ENCODE measurements at places on chromosomes 1 and 21. TPM values are rescaled to one million over a fixed set of nuclear protein-coding genes. Genes with fewer than 3 reads are reported as not detected.

DNA sequence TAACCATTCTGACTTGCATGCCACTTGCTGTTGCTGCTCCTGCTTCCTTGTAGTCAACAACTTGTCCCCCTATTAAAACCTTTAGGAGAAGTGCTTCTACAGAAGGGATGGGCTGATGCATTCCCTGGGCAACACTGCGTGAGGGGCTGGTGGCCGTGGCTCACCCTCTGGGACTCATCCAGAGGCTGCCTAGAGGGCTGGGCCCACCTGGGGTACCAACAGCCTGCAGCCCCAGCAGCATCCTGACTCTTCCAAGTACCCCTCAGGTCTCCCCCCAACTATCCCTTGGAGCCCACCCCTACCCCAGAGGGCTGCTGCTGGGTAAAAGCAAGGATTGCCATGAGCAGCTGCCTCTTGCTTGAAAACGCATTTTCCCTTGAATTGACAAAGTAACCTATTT is 34.7 kb upstream of the LHX4 start:
- DNase-seq: no peak

HSF2BP gene
- total RNA-seq: 1.5 TPM

GFI1 gene
- total RNA-seq: 55.3 TPM

GRCh38 chr1:50060279-50060678 is 36.5 kb upstream of the AGBL4 start:
- DNase-seq: no peak

- peak; percentile 88 for DNase-seq
Measured at GRCh38 chr1:226798427-226799411, 59.6 kb upstream of the ITPKB start.

- DNase-seq: no peak
Measured at GRCh38 chr1:2495546-2495945, 19.5 kb downstream of the PLCH2 start.

DNA sequence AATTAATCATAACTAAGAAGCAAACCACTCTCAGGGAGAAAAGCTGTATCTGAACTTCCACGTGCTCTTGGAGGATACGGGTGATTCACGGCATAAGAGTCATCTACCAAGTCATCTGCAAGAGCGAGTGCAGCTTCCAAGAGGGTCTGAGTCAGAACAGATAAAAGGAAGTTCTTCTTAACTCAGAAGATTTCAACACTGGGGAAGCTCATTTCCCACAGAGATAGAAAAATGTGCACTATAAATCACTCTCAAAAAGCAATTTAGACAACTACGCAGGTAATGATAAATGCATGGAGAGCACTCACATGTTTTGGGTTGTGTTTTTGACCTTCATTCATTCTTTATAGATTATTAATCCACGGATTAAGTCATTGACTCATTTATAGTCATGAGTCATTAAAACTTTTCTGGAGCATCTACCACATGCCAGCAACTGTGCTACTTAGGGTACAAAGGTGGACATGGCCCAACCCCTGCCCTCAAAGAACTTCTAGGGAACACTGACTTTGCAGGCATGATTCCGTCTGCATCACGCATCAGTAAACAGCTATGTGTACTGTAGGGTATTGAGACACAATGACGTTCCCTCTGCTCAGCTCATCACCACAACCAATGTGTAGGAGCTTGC is 20.8 kb downstream of the KCNJ15 start:
- peak; percentile 17 for DNase-seq

GRCh38 chr1:168603501-168604110 is 27.2 kb downstream of the XCL1 start:
- DNase-seq: peak; percentile 84

OR2T33 gene
- not detected for total RNA-seq

DDX20 gene
- 15.3 TPM for total RNA-seq

- no peak for DNase-seq
Measured at GRCh38 chr1:201128962-201129361, 2.0 kb upstream of the ASCL5 start.

GRCh38 chr1:59733443-59734141 is 81.2 kb upstream of the HOOK1 start:
- no peak for DNase-seq

DNA sequence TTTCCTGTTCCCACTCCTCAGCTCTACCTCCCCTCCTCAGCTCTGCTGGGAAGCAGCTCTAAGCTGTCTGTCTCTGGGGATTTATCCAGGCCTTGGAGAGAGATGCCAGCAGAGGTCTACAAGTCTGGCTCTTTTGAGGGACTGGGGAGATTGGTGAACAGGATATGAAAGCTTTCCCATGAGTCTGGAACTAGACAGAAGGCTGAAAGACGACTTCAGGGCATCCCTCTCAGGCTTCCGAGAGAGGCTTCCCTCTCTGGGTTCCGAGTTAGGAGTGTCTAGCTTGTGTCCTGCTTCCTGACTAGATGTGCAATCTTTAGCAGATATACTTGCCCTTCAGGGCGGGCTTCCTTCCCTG is 733 bp downstream of the TMEM35B start:
- DNase-seq: no peak

DNA sequence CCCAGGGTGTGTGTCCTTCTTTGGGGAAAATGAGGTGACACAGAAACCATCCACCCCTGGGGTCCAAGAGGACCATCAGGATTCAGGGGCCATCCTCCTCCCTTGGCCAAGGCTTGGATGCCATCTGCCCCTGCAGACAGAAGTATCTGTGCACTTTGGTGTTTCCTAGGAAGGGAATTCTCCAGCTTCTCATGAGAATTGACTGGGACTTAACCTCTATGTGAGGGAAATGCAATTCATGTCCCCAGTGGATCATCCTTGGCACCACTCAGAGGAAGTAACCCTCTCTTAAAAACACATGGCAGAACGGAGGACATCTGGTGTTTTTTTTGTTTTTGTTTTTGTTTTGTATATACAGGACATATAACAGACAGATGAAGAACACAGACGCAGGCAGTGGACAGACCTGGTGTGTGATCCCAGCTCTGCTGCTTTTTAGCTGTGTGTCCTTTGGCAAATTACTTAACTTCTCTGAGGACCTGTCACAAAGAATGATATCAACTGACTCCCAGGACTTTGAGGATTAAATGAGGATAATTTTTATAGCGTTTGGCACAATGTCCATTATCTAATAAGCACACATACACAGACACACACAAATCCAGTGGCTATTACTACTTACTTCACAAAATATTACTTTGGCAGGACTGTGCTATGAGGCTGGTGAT is 3.8 kb downstream of the TNN start:
- no peak for DNase-seq

CCDC181 gene
- total RNA-seq: not detected

DNA sequence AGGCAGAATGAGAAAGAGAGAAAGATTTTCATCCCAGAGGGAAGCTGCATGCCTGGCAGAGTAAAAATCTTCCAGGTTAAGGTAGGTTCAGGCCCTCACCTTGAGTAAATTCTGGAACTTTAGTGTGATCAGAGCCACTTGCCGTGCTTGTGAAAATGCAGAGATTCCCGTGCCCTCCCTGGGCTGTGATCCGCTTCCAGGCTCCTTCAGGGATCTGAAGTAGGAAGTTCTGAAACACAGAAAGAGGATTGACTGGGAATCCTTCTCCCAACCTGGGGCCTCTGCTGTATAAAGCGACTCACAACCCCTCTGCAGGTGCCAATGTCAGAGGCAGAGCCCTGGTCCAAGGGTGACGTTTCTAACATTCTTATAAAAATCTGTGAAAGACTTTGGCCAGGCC is 26.6 kb downstream of the NUAK2 start:
- DNase-seq: no peak

SPATA17 gene
- not detected for total RNA-seq

SETD4 gene
- 18.5 TPM for total RNA-seq

- no peak for DNase-seq
Measured at GRCh38 chr1:92879316-92879968, 47.6 kb downstream of the RPL5 start.

GRCh38 chr1:99315305-99315704 is 51.0 kb downstream of the PLPPR4 start:
- no peak for DNase-seq

All from activated CD8-positive, alpha-beta T cell treated with anti-CD3 and anti-CD28 coated beads for 36 hours (primary cell).